ENCODE measurements at places on chromosomes 1 and 21. TPM values are rescaled to one million over a fixed set of nuclear protein-coding genes. Genes with fewer than 3 reads are reported as not detected.

GRCh38 chr21:16309250-16309971 lies 579.6 kb downstream of the USP25 start:
- no peaks in the 10 kb centered on the region for H3K36me3 ChIP-seq
- no peak overlapping the region for H3K4me3 ChIP-seq
- H3K27ac ChIP-seq, result no peak overlapping the region

DNA sequence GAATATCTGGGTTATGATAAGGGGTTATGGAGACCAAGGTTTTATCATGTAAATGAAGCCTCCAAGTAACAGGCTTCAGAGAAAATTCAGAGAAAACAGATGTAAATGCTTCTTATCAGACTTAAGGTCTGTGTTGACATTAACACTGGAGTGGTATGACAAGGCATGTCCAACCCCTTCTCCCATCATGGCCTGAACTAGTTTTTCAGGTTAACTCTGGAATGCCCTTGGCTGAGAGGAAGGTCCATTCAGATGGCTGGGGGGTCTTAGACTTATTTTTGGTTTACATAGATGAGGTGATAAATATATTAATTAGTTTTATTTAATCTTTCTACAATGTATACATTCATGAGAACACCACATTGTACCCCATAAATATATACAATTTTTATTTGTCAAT lies 399.6 kb downstream of the TBX15 start:
- no peaks in the 10 kb centered on the region for H3K4me1 ChIP-seq
- H3K4me3 ChIP-seq, result no peak overlapping the region
- H3K36me3 ChIP-seq, result no peaks in the 10 kb centered on the region
- H3K27me3 ChIP-seq, result no peaks in the 10 kb centered on the region

DNA sequence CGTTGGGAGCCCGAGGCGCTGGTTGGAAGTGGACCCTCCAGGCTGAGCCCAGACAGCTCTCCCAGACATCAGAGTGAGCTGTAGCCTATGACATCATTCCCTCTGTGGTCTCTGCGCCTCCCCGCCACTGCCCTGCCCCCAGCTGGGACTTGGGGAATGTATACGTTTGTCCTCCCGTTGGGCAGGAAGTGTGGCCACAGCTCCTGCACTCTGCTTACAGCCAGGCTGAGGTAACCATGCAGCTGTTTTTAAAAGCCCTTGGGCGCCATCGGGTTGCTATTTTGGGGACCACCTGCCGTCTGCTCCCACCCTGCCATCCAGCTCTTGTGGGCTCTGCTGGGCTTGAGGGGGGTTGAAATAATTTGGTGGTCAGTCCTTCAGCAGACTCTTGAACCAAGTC lies 7.8 kb downstream of the VASH2 start:
- H3K4me3 ChIP-seq, result no peak overlapping the region
- no peak overlapping the region for H3K27ac ChIP-seq
- DNase-seq, result no peak
- no peaks in the 10 kb centered on the region for H3K36me3 ChIP-seq
- H3K4me1 ChIP-seq, result no peaks in the 10 kb centered on the region

- no peak overlapping the region for H3K27ac ChIP-seq
- no peaks in the 10 kb centered on the region for H3K4me1 ChIP-seq
- DNase-seq, result no peak
- H3K4me3 ChIP-seq, result no peak overlapping the region
These were observed 77.6 kb upstream of the IFFO2 start for GRCh38 chr1:19033926-19034680.

- DNase-seq, result no peak
- H3K4me1 ChIP-seq, result no peaks in the 10 kb centered on the region
- peaks cover 6% of the 10 kb centered on the region for H3K27me3 ChIP-seq
- no peak overlapping the region for H3K4me3 ChIP-seq
- no peak overlapping the region for H3K27ac ChIP-seq
- H3K36me3 ChIP-seq, result no peaks in the 10 kb centered on the region
These were observed 14.2 kb upstream of the NIBAN1 start for GRCh38 chr1:184988506-184988905.

DNA sequence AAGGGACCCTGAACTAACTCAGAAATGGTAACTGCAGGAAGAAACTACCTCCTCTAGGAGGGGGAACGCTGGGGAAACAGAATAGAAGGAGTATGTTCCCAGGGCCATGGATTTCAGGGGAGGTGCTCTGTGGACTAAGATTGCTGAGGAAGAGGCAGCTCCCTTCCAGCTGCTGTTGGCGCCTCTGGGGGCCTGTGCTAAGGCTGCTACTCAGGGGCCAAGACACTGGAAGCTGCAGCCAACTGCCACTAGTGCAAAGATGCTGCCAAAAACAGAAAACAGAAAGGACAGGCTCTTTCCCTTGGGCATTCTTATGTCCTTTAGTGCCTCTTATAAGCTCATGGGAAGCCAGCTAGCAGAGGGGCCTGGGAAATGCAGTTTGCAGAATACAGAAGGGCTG lies 58.0 kb upstream of the SGIP1 start:
- H3K27ac ChIP-seq, result no peak overlapping the region
- H3K4me3 ChIP-seq, result no peak overlapping the region
- H3K4me1 ChIP-seq, result no peaks in the 10 kb centered on the region
- no peaks in the 10 kb centered on the region for H3K27me3 ChIP-seq
- DNase-seq, result no peak

DNA sequence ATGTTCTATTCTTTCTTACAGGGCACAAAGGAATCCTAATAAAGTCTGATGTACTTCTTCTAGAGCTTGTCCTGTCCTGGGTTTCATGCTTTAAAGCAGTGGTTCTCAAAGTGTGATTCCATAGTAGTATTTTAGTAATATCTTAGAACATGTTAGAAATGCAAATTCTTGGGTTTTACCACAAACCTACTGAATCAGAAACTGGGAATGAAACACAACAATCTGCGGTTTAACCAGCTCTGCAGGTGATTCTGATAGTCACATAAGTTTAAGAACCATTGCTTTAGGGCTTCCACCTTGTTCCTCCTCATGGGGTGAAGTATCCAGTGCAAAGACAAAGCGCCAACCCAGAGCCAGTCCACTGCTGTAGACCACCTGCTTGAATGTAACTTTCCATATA lies 41.1 kb downstream of the NGF start:
- H3K36me3 ChIP-seq, result no peaks in the 10 kb centered on the region
- H3K27ac ChIP-seq, result no peak overlapping the region

NR1I3 gene
- not detected for total RNA-seq

Data from endothelial cell of umbilical vein (primary cell).